EL (cell line): ENCODE measurements at places on chromosomes 2 and 18.
A peak's percentile ranks its signal among the peaks of the same experiment; 100 is the strongest.

- peak; percentile 78 for DNase-seq
Measured at GRCh38 chr2:176128982-176129796, at the start of gene HOXD8. TSS of gene HOXD8 (plus strand) at chr2:176129705. CDS start at chr2:176130367, 662 bp downstream.

- DNase-seq = no peak
Measured at GRCh38 chr2:129274038-129274415, 705.4 kb upstream of the RAB6C start.

- DNase-seq = peak; percentile 57
Measured at GRCh38 chr2:218694405-218695145, 16.1 kb upstream of the TTLL4 start.

DNA sequence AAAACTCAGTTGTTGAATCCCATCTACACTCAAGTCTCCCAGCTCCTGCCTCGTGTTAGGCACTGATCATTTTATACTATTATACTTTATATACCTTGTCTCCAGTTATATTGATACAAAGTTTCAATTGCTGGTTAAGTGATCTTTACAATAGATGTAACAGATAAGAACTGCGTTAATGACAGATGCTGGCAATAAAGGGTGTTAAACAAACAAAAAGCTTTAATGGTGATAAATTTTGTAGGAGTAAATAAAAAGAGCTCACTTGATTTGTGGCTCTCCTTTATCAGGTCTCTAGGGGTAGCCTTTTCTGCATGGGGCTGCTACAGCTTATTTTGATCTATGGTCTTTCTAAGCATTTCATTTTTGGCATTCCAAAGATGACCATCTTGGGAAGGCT lies 106.9 kb upstream of the GAREM1 start:
- DNase-seq = no peak

- DNase-seq = peak; percentile 23
Measured at GRCh38 chr2:202494300-202495229, 118.4 kb downstream of the BMPR2 start.

DNA sequence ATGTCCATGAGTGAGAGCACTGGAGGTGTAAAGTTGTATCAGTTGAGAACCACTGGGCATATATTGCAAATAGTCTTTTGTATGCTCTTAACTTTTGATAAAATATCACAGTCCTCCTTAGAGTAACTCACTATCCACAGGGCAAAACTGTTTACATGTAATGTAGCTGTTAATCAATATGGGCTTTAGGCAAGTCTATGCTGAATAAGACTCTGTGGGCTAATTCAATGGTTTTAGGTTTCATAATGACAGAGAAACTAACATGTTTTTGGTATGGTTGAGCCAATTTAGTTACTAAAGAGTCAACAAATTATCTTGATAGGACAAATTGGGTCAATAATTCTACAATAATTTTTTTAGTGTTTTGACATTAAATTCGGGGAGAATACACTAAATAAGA lies 1134.9 kb upstream of the FAM98A start:
- no peak for DNase-seq

DNA sequence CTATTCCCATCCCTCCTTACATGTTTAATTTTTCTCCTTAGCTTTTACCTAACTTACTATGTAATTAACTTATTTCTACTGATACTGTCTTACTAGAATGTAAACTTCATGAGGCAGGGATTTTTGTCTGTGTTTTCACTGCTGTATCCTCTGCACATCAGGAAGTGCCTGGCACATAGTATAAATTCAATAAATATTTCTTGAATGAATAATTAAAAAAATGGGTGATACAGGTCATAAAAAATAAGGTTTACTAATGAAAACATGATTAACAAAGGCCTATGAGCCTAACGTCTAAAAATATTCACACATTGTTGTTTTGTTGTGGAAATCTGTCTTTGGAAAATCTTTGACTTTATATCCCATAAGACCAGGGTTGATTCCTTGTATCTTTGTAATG lies 4.5 kb downstream of the RBKS start:
- peak; percentile 62 for DNase-seq

GRCh38 chr2:52881606-52882005 lies 886.0 kb upstream of the CHAC2 start:
- no peak for DNase-seq

DNA sequence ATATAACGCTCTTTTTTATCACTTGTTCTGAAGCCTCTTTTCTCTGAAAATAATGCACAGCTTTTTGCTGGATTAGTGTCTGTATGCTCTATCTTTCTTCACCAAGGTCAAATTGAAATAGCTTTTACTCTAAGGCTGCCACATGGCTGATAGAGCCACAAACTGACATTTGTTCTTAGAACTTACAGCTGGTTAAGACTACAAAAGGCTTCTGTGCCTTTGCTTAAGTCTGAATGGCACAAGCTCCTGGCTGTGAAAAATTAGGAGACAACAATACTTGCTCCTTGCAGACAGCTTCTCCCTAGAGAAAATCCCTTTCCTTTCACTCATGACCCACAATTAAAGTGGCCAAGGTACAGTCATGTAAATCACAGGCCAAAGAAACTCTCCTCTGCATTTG lies 515.3 kb downstream of the DSC3 start:
- no peak for DNase-seq

DNA sequence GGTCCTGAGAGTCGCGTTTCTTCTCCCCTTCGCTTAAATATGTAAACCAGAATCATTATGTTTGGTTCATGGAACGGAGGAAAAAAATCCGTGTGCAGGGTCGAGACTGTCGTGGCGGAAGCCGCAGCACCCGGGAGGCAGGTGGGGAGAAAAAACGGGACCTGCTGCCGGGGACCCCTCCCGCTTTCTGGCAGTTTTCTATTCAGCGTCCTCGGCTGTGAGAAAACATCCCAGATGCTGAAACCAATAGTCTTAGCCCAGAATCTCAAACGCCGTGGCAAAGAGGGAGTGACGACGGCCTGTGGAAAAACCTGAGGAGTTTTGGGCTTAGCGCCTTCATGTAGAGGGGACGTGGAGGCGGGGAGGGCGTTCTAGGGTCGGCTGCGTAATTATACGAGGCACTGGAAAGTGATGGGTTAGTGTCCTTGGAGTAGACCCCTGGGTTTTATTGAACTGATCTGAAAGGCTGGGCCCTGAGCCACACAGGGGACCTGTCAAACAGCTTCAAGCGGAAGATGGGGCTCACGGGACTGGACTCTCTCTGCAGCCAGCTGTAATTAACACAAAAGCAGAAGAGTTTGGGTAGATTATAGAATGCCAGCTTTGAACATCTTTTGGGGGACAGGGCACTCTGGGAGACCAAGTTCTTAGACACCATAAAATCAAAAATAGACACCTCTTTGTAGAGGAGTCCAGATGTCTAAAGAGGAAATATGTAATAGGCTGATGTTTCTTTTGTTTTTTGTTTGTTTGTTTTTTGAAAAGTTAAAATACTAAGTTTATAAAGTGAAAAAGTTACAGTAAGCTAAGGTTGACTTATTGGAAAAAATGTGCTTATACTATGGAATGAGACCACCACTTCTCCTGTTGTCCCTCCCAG lies 834 bp upstream of the BUB1 start:
- DNase-seq = peak; percentile 25

GRCh38 chr18:52313213-52313612 lies 26.8 kb upstream of the DCC start:
- DNase-seq = no peak

GRCh38 chr2:223088866-223089265 lies 36.9 kb downstream of the KCNE4 start:
- DNase-seq = no peak

DNA sequence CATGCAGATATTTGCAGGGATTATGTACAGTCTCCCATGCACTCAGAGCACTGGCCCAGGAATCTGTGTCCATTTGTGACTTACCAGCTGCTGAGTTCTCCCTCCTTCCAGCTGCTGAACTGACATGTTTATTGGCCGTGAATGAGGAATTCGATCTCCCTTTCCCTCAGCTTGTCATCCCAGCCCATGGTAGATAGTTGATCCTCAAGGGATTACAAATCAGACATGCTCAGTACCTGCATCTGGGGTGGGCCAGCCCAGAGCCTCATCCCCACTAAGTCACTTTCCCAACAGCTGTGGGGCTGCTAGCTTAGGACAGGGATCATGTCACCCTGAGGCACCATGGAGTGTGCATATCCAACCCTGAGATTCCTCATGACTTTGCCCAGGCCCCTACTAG lies 1284.9 kb upstream of the LRRTM1 start:
- DNase-seq = no peak

- no peak for DNase-seq
Measured at GRCh38 chr2:119764832-119765231, 5.1 kb downstream of the PTPN4 start.

DNA sequence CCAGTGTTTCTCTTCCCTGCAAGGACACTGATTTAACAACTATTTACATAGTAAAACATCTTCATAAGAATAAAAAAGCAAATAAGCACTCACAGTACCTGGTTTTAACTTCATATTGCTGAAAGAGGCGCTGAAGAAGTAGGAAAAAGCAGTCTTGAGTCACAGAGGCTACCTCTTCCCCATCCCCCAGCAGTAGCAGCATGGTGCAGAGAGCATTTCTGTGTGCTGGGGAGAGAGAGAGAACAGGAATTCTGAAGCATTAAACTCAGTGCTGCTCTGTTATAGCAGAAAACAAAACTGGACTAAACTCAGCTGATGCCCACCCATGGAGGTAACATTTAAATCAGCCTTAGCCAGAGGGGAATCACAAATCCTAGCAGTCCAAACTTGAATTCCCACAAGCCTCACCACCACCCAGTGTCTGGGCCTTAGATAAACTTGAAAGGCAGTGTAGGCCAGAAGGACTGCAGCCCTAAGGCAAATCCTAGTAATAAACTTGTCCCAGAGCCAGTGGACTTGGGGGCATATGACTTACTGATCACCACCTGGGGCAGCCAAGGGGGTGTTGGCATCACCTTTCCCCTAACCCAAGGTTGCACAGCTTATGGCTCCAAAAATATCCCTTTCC lies 321.8 kb upstream of the CWC22 start:
- no peak for DNase-seq

- DNase-seq = no peak
Measured at GRCh38 chr2:46978723-46979122, 63.1 kb upstream of the MCFD2 start.
